HEK293T (cell line): ENCODE measurements at places on chromosomes 6 and 20.

DNA sequence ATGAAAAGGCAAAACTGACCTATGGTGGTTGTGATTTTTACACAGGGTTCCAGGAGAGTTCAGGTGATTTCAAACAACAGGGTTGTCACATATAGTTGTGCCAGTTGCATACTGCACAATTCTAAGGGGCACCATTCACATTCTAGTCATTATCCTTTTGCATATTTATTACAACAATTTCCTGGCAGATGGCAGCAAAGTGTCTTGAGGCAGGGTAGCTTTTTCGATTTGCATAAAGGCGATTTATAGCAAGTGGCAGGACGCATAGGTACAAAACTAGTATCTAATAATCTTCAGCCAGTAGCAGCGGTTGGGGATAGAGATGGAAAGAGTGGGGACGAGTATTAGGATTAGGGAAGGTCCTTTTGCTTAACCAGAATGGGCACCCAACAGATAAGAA lies 46.5 kb upstream of the TRAF3IP2 start:
- no peak for DNase-seq

- DNase-seq, result no peak
Measured at GRCh38 chr6:22424196-22424595, 127.4 kb upstream of the PRL start.

GRCh38 chr20:49103019-49103418 lies 56.9 kb downstream of the CSE1L start:
- DNase-seq, result no peak

DNA sequence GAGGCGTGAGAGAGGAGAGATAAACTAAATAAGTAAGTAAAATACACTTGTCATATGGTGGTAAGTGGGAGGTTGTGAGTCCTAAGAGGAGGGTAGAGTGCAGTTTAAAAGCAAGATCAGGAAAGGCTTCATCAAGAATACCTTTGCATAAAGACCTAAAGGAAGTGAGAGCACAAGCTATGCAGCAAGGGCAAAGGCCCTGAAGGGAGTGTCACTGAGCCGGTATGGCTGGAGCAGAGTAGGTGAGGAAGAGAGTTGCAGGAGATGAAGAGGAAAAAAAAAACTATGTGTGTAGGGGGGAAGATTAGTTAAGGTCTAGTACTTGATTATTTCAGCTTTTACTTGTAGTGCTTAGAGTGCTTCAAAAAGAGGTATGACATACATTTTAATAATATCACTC lies 11.0 kb downstream of the DNAAF9 start:
- DNase-seq, result no peak

DNA sequence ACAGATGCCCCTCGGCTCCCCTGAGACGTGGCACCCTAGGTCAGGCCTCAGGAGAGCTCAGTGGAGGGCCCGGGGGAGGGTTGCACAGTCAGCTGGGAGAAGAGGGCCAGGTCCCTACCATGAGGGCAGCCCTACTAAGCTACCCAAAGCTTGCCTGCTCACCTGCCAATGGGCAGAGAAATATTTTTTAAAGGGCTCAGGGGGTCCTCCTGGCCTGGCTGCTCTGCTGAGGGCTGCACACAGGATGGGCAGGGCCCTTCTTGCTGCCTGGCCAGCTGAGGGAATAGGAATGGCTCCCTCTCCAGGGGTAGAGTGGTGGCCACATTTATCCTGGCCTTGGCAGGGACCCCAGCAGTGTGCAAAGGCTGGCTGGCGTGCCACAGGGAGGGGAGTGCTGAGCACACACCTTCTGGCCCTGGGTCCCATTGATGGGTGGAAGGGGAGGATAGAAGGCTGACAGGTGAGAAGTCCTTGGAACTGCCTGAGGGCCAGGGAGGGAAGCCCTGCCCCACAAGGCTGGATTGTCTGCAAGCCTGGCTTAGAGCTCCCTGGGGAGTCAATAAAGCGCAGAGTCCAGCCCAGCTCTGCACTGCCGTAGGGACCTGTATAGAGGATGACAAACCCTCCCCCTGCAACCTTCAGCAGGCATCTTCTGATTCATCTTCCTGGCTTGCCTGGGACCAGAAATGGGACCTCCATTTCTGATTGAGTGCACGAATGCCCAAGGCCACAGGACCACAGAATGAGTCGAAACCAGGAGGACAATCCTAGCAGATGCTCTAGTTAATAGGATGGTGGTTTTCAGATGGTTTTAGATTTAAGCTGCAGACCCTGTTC lies 62.1 kb downstream of the NOL4L start:
- no peak for DNase-seq

- DNase-seq, result peak; percentile 72
Measured at GRCh38 chr20:25584905-25585704, at the start of gene NINL. TSS of gene NINL (minus strand) at chr20:25585531. CDS start at chr20:25526587, 58,944 bp downstream.

GRCh38 chr6:63272397-63272796 lies 47.4 kb downstream of the LGSN start:
- peak; percentile 8 for DNase-seq

- DNase-seq, result no peak
Measured at GRCh38 chr6:149484733-149485700, at the start of gene ZC3H12D. TSS of gene ZC3H12D (minus strand) at chr6:149485014. CDS start at chr6:149474543, 10,471 bp downstream.

GRCh38 chr20:11260611-11261010 lies 586.8 kb upstream of the JAG1 start:
- DNase-seq, result no peak

DNA sequence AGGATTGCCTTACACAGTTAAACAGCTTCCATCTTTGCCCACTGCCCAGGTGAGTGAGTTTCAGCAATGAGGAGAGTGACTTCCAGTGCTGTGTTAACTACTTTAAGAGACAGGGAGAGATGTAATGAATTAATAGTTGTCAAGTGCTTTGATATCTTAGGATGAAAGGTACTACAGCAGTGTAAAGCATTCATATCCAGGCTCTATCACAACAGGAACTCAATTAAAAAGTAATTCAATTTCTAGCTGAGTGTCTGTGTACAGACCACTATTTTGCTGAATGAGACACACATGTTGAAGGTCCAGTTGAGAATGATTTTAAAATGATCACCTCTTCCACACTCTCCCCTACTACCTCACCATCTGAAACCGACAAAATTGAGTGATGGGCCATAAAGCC lies 70.7 kb upstream of the BEND3 start:
- DNase-seq, result no peak

DNA sequence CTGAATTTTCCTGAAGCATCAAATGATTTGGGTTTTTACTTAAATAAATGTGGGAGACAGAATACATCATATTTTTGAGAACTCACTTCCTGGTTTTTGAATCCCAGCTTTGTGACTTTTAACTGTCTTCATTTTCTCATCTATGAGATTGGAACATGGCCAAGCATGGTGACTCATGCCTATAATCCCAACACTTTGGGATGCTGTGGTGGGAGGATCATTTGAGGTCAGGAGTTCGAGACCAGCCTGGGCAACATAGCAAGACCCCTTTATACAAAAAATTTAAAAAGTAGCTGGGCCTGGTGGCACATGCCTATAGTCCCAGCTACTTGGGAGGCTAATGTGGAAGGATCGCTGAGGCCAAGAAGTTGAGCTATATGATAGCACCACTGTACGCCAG lies 122.3 kb downstream of the QKI start:
- DNase-seq, result no peak

GRCh38 chr6:107616775-107617174 lies 126.9 kb downstream of the SOBP start:
- DNase-seq, result no peak

DNA sequence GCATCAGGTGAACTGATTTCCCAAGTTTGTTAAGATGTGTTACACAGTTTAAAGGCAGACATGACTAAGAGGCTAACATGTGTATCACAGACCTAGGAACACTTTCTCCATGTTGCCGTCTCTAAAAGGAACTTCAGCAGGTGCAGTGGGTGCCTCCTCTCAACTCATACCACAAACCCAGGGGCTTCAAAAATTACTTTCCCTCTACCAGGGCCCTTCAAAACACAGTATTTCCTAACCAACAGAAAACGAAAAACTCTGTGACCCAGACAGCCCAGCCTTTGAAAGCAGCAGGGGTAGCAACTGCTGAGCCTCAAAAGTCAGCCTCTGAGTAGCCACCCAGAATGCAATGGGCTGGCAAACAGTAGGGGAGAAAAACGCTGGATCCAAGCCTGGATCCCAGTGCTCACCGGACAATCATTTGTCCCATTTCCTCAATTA lies 28.5 kb downstream of the B4GALT5 start:
- no peak for DNase-seq

GRCh38 chr20:31485450-31486339 lies 10.6 kb downstream of the REM1 start:
- DNase-seq, result no peak

- no peak for DNase-seq
Measured at GRCh38 chr6:113736978-113737377, 120.2 kb upstream of the MARCKS start.

DNA sequence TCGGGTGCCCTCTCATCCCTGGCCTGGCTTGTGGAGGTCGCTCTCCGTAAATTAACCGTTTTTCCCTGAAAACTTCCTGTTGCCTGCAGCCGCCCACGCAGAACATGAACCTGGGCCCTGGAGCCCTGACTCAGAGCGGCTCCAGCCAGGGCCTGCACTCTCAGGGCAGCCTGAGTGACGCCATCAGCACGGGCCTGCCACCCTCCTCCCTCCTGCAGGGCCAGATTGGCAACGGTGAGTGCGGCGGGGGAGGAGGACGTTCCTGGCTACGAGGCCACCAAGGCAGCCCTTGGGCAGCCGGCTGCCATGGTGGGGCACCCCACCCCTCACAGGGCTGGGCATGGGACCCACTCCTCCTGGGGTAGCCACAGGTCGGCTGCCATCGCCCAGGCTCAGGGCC lies 17.8 kb downstream of the SS18L1 start:
- no peak for DNase-seq

GRCh38 chr6:91276315-91276714 lies 689.4 kb upstream of the MAP3K7 start:
- peak; percentile 40 for DNase-seq

DNA sequence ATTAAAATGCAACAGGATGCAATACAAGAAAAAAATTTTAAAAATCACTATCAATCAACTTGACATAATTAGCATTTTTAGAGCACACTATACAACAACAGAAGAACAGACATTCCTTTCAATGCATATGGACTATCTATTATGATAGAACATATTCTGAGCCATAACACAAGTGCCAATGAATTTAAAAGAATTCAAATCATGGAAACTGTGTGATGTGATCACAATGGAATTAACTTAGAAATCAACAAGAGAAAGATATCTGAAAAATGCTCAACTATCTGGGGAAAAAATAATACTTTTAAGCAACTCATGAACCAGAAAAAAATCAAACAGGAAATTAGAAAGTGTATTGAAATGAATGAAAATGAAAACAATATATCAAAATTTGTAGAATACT lies 106.3 kb downstream of the ADTRP start:
- DNase-seq, result no peak

GRCh38 chr20:329851-330232 lies 4.5 kb downstream of the SOX12 start:
- no peak for DNase-seq

DNA sequence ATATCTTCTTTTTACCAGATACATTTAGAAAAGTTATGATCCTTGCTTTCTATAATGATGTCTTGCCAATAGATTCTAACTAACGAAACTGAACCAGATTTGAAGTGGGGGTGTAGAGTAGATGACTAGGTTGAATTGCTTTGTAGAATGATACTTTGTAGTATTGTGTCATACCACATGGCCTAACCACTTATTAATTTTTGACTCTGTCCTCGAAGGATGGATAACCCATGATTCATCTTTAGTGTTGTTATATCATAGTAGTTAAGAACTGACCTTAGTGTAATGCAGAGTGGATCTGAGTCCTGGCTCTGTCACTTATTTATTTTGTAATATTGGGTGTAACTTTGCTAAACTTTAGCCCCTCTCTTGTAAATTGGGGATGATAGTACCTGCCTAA lies 4.5 kb downstream of the PHF3 start:
- no peak for DNase-seq

- DNase-seq, result peak; percentile 92
Measured at GRCh38 chr20:43749734-43750294, 23.0 kb upstream of the GTSF1L start.

DNA sequence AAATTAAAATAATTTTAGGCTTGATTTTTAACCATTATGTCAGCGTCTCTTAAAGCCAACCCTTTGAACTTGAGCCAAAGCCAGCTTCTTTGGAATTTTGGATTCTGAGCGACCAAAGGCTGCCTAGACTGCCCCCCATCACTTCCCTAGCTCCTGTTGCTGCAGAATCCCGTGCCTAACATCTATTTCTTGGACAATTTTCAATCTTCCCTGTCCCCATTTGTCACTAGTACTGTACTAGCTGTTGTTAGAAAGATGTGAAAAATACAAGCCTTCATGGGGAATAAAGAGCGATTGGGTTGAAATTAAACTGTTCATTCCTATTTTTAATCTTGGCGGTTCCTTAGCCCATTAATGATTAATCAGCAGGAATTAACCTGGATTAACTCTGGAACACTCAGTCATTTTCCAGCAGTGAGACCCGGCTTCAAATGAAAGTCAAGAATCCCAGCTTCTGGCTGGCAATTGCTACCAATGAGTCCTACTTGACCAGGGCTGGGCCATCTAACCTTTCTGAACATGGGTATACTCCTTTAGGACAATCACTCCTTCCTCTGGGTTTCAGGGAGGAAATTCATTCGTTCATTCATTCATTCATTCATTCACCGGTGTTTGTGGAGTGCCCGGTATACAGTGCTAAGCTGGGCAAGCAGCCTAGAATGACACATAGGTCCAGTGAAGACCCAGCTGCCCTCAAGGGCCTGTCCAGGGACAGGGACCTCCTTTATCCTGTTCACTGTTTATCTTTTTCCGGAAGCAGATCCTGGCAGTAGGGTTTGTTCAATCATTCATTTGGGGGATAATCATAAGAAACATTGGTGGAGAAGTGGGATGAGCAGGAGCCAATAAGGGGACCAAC lies 1.4 kb upstream of the RRBP1 start:
- no peak for DNase-seq

DNA sequence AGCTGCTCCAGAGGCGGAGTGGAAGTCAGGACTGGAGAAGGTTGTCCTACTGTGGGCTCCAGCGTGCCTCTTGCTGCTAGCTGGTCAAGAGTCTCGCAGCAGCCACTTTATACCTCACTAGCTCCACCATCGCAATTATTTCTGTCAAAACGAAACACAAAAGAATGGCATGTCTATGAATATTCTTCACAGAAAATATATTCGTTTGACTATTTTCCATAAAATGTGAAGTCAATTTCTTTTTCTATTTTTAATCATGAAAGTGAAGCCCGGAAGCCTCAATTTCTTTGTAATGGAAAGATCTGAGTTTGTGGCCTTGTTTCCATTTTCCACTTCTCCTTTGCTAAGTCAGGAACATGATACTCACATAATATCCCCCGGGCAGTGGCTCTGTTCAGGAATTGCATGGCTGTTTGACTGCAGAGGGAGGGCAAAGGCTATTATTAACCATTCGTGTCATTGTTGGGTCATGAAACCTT lies 51.7 kb downstream of the DTD1 start:
- no peak for DNase-seq

- no peak for DNase-seq
Measured at GRCh38 chr6:34272013-34272926, 23.5 kb upstream of the SMIM29 start.

DNA sequence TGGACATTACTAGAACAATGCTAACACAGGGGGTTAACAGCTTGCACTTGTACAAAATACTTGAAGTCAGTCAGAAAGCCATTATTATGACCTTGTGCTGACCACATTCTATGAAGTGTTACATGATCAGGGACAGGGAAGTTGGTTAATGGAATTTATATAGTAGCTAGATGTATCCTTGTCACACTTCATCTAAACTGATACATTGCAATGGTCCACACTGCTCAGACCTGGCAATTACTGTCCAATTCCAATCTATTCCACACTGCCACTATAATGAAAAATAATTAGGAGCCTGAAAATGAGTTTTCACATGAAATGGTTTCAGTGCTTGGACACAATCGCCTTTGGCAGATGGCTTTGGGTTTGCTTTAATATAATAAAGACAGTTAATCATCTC lies 850.8 kb downstream of the EPHA7 start:
- no peak for DNase-seq
